ENCODE measurements at places on chromosomes 7 and 10.

DNA sequence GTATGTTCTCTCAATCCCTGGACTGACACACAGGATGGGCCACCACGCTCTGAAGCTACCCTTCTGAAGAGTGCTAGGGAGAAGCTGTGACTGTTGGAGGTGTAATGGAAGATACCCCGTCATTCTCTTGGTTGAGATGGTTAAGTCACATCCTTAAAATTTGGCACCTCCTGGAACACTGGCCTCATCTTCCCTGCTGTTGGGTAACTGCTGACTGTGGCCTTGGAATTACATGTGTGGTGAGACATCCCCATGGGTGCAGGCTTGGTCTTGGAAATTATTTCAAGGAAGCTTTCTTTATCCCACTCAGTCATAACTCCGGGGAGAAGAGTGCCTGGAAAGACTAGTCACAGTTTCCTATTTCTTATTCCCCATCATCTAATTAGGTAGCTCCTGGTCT is 62.0 kb downstream of the LRMDA start:
- no peak for DNase-seq

DNA sequence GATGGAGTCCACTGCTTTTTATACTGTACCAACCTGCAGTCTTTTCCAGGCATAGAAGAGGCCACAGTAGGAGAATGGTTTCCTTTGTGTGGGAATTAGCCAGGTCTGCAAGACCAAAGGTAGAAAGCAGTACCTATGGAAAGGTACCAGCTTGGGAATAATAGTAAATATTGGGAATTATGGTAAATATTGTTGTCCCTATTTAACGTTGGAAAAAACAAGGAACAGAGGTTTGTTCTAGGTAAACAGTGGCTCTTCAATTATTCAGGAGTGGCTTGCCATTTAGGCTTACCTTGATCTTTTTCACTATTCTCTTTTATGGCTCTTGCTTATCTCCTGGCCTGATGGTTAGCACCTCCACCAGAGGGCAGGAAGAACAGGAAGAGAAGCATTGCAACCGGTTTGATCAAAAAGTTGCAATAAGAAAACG is 43.9 kb upstream of the GSAP start:
- no peak for DNase-seq

DNA sequence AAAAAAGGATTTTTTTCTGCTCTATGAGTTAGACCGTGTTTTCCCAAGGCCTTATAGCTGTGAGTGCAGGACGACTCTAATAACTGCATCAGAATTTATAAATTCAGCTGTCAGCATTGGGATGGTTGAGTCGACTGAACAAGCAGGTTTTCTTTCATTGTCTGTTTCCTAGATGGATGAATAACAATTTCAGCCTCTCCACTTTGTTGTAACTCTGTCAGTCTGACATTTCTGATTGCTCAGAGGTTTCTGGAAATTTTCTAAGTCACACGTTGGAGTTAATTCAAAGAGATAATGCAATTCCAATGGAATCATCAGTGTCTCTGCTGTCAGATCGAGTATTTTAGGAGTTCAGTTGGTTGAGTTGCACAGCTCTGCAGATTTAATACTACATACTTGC is 159.2 kb downstream of the CHN2 start:
- no peak for DNase-seq

DNA sequence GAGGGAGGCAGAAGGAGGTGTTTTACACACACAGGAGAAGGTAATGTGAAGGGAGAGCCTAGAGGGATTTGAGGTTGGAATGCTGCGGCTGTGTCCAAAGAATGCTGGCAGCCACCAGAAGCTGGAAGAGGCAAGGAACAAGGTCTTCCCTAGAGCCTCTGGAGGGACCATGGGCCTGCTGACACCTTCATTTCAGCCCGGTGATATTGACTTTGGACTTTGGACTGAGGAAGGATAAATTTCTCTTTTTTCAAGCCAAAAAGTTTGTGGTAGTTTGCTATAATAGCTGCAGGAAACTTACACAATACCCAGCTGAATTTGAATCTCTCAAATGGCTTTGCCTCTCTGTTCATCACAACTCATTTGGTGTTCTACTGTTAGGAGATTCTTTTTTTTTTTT is 34.6 kb downstream of the UBN2 start:
- DNase-seq, result no peak

Data from CMK (cell line).